Stimulated activated CD8-positive, alpha-beta memory T cell treated with anti-CD3 and anti-CD28 coated beads, Interleukin-2, amount 100 ng/mL, for 1 hour (primary cell): ENCODE measurements at places on chromosomes 12 and 14.

- no peak for DNase-seq
Measured at GRCh38 chr12:132143336-132144071, 615 bp downstream of the DDX51 start.

GRCh38 chr14:92941531-92941930, 18.6 kb downstream of the CHGA start:
- DNase-seq = no peak

DNA sequence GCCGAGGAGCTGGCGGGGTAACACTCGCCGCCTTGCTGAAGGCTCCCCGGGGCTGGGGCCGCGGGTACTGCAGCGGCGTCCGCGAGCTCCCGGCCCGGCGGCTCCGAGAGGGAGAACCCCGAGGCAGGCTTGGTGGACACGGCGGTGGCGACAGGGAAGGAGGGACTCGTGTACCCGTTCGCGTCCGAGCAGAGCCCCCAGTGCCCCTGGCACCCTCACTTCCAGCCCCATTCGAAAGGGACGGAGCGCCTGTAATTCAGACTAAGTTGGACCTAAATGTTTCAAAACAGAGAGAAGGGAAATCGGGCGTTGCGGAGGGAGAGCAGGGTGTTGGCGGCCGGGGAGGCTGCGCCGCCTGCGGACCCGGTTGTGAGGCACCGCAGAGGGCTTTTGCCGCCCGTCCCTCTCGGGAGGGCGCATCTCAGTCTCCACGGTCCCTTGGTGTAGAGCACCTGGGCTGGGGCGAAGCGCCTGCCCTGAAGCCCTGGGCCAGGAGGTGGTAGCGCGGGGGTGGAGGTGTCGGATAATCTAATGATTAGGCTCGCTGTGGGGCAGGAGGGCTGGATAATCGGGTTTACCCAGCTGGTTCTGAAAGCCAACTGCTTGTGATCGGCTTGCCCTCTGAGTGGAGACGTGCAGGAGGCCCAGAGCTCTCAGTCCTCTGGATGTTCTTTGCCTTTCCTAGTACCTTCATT, 771 bp downstream of the DAAM1 start:
- no peak for DNase-seq

DNA sequence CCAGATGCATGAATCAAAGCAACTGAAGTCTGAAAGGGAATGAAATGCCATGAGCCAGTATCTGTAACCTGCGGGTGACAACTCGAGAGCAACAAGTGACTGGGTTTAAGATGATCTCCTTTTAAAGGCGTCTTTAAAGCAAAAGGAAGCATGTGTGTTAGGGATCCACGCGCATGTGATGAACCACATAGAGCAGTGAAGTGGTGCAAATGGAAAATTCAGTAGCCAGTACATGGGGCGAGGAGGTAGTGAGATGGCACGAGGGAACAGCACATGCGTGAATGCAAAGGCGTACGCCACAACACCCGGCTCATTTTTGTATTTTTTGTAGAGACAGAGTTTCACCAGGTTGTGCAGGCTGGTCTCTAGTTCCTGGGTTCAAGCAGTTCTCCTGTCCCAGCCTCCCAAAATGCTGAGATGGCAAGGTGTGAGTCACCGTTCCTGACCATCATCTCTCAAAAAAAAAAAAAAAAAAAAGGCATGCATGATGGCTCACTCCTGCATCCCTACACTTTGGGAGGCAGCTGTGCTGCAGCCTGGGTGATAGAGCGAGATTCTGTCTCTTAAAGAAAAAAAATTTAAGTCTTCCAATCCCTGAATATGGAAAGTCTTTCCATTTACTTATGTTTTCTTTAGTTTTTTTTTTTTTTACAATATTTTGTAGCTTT, 24.6 kb upstream of the BCL7A start:
- DNase-seq = no peak

DNA sequence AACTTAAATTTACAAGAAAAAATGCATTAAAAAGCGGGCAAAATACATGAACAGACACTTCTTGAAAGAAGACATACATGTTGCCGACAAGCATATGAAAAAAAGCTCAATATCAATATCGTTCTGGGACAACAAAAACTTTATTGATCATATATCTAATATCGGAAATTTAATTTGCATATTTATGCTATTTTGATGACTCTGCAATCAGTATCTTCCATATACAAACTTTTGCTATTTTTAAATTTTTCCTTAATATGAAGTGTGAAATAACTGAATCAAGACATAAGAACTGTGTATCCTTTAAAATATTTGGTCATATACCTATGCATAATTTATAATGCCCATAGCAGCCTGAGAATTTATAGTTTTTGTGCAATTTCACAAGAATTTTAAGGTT, 224.6 kb downstream of the ALX1 start:
- DNase-seq = no peak

GRCh38 chr14:104968153-104968527, 10.0 kb downstream of the AHNAK2 start:
- DNase-seq = no peak

DNA sequence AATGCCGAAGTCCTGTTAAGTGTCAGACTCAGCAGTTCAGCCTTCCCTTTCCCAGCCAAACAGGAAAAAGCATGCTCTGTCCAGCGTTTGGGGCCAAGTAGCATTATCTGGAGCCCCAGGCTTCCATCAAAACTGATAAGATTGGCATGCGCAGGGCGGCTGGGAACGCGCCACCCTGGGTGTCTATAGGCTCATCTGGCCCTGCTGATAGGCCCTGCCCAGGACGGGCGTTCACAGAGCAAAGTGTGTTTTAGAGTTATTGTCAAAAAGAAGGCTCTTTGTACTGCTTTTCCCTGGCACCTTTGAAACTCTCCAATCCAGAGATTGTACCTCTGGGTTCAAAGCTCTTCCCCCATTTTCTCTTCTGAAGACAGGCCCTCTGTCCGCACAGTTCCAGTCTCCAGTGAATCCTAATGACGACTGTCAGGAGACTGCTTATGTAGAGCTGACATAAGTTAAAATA, at the start of gene ART4:
TSS of gene ART4 (minus strand) at position 102 of the 463 bp plus-strand sequence. CDS start 413 bp downstream, outside the sequence.
- DNase-seq = no peak

GRCh38 chr12:27178723-27179399, 65.2 kb upstream of the STK38L start:
- no peak for DNase-seq
